ENCODE measurements at places on chromosomes 5 and 9.

DNA sequence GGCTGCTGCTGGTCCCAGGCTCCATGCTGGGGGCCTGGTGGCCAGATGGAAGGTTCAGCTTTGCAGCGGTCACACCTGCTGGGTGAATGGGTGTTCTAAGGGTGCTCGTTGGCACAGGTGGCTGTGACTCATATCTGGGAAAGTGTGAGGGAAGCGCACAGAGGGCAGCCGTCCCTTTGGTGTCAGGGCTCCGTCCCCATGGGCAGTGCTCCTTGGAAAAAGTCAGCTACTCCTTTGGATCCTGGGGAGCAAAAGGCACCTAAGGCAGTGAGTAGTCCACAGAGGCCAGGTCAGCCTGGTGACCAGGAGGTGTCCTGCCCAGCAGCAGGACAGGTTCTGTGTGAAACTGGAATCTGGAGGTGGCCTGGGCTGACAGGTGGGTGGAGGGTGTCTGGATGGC, 18.4 kb upstream of the GBGT1 start:
- DNase-seq: no peak

DNA sequence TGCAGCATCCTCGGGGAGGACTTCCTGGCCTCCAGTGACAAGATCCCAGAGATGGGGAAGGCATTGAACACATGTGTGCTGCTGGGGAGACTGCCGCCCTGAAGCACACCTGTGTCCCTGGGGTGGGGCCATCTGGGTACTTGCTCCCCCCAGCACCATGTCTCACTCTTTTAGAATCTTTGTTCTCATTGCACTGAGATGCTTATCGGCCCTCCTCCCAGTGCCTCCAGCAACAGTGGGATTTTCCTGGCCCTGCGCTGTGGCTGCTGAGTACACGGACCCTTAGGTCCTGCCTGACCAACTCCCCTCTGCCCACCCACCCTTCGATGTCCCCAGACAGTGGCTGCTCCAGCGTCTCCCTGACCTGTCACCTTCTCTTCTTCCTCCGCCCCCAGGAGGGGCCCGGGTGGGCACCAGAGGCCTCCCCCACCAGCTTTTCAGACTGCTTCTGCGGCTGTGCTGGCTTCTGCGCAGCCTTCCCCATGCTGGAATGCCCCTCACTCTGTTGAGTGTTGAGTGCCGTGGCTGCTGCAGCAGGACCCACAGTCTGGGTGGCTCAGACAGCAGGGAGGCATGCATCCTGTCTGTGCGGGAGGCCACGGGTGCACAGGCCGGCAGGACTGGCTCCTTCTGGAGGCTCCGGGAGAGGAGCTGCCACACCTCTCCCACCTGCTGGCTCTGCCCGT, 145.9 kb upstream of the IRX2 start:
- DNase-seq: no peak

DNA sequence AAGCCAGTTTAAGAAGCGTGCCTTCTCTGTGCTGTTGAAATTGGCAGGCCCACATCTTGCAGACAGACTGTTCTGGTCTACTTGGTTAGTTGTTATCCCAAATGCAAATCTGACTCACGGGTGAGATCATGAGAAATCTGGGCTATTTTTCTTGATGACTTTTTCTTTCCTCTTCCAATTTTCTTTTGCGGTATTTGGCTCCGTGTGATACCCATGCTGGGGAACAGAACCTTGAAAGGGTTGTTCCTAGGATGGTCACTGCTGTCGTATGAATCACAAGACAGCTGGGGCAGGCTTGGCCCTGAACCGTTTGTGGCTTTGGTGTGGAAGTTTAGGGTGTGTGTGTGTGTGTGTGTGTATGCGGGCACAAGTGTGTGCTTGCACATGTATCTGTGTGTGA, 24.6 kb downstream of the PDZD2 start:
- no peak for DNase-seq

DNA sequence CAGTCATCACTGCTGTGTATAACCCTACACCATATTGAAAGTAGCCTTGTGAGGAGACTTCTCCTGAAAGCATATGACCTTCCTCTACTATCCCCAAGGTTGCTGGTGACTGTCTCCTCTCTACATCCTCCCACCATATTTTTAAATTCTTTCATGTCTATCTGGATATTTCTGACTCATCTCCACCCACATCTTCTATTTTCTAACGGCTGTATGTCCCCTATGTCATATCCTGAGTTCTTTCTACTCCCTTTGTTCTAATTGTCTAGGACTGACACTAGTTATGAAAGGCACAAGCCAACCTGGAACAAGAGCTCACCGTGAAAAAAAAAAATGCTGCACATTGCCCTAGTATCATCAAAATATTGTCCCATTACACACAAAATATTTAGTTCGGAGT, 218.3 kb upstream of the ZNF462 start:
- DNase-seq: no peak

- DNase-seq: no peak
Observed at GRCh38 chr5:66871651-66872050, 275.5 kb downstream of the MAST4 start.

GRCh38 chr5:145921211-145921610, 15.2 kb upstream of the SH3RF2 start:
- DNase-seq: no peak

All from Panc1 (cell line).